ENCODE measurements at places on chromosomes 3 and 15. TPM values are rescaled to one million over a fixed set of nuclear protein-coding genes. Genes with fewer than 3 reads are reported as not detected.

NTRK3 gene
- total RNA-seq = 0.13 TPM

USP4 gene
- total RNA-seq = 100 TPM

RAB6B gene
- total RNA-seq = 0.17 TPM

DNA sequence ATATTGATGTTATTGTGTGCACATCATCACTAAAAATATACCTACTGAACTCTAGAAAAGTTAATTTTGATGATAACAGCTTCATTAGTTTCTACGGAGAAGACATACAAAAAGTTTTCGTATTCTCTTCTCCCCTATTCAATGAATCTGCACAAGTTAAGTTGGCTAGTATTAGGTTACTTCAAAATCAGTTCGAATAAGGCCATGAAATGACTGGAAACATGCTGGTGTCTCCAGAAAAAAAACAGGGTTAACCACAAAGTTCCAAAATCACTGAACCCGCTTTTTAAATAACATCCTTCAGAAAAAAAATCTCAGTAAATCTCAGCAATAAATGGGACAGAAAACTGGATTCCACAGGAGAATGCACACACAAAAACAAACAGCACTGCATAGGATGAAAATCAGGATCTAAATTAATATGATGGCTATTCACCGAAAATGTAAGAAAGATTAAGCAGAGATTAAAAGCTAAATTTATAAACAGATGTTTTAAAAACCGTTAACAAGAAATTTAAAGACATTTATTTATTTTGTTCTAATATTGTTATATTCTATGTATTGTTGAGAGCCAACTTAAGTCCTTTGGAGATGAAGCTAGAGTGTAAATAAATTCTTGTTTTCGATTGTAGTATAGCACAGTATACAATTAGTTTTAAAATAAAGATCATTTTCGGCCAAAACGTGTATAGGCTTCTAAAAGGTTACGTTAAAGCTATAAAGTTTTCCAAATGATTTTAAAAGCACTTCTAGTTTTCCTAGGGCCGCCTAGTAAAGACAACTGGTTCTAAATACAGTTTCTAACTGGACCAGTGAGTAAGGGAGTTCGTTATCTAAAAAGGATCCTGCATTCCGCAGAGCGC lies 1.0 kb downstream of the IGSF11 start:
- no peaks in the 10 kb centered on the region for H3K36me3 ChIP-seq
- H3K4me3 ChIP-seq = no peak overlapping the region
- H3K27me3 ChIP-seq = peaks cover 5% of the 10 kb centered on the region
- H3K27ac ChIP-seq = no peak overlapping the region
- DNase-seq = no peak
- no peaks in the 10 kb centered on the region for H3K4me1 ChIP-seq

- peak; percentile 15 for DNase-seq
- H3K27me3 ChIP-seq = peaks cover 6% of the 10 kb centered on the region
- H3K27ac ChIP-seq = no peak within 1 kb of the TSS
- peaks cover 8% of the 10 kb centered on the region for H3K4me1 ChIP-seq
- H3K4me3 ChIP-seq = peak within 1 kb of the TSS; percentile 22
Measured at GRCh38 chr3:72887705-72888545, at the start of gene GXYLT2. TSS of gene GXYLT2 (plus strand) at chr3:72888046. CDS start at chr3:72888234, 188 bp downstream.

GRCh38 chr3:77500721-77501120 lies 460.8 kb downstream of the ROBO2 start:
- no peak for DNase-seq
- H3K27ac ChIP-seq = no peak overlapping the region
- no peaks in the 10 kb centered on the region for H3K36me3 ChIP-seq

- no peak for DNase-seq
- no peak overlapping the region for H3K27ac ChIP-seq
- H3K27me3 ChIP-seq = no peaks in the 10 kb centered on the region
- H3K36me3 ChIP-seq = no peaks in the 10 kb centered on the region
- peak overlapping the region; percentile 67 for H3K4me3 ChIP-seq
Measured at GRCh38 chr15:50183112-50183794, 1.3 kb downstream of the SLC27A2 start.

DNA sequence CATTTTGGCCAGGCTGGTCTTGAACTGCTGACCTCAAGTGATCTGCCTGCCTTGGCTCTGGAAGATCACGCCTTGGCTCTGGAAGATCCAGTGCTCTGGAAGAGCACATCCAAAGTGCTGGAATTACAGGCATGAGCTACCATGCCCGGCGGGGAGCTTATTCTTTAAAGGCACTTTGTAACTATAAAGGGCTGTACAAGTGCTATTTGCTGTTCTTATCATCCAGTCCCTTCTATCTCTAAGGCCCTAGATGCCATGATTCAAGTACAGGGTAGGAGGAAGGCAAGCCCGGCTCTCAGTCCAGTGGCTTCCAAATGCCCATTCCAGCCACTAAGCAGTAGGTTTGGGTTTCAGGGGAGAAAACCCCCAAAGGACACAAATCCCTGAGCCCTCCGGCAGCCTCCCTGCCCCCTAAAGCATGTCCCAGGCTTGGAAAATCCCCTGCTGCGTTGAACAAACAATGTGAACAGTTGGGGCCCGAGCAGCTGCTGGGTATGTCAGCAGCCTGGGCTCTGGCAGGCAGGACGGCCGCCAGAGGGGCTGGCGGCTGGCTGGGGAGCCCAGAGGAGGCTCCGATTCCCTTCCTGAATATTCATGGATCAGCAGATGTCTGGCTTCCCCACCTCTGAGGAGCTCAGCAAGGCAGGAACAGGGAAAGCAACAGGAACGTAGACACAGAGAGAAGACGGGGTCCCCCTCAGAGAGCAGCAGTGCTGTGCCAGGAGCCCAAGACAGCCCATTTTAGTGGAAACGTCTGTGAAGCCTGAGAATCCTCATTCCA lies 7.7 kb downstream of the IGDCC4 start:
- no peaks in the 10 kb centered on the region for H3K36me3 ChIP-seq
- no peaks in the 10 kb centered on the region for H3K27me3 ChIP-seq
- H3K4me1 ChIP-seq = no peaks in the 10 kb centered on the region
- H3K4me3 ChIP-seq = no peak overlapping the region
- no peak overlapping the region for H3K27ac ChIP-seq

DNA sequence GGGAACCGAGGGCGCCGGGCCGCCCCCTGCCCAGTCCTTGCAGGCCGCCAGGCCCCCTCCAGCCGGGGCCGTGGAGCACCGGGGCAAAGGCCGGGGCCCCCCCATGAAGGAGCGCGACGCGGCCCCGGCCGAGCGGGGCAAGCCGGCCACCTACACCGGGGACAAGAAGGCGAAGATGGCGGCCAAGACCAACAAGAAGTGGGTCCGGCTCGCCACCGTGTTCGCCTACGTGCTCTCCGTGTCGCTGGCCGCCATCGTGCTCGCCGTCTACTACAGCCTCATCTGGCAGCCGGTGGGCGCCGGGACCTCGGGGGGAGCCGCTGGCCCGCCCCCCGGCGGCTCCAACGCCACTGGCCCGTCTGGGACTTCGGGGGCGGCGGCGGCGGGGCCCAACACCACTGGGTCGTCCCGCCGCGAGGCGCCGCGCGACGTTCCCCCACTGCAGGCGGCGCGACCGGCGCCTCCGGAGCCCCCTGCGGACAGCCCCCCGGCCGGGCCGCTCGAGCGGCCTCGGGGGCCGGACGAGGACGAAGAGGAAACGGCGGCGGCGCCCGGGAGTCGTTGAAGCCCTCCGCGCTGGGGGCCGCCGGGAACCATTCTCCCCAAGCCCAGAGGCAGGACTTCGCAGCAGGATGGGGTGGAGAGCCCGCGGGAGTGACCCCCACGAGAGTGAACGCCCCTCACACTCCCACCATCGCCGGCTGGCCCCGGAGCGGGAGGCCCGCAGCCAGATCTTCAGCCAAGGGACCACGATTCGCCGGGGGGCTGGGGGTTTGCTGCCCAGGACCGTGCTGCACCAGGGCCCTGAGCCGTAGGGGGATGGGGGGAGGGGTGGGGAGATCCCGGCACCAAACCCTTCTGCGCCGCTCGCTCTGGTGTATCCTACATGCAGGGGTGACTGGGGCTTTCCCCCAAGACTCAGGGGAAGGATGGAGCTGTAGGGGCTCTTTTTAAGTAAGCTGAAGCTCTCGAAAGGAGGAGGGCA lies 753 bp downstream of the INAFM2 start:
- H3K27ac ChIP-seq = no peak overlapping the region
- no peaks in the 10 kb centered on the region for H3K27me3 ChIP-seq
- no peaks in the 10 kb centered on the region for H3K36me3 ChIP-seq

DNA sequence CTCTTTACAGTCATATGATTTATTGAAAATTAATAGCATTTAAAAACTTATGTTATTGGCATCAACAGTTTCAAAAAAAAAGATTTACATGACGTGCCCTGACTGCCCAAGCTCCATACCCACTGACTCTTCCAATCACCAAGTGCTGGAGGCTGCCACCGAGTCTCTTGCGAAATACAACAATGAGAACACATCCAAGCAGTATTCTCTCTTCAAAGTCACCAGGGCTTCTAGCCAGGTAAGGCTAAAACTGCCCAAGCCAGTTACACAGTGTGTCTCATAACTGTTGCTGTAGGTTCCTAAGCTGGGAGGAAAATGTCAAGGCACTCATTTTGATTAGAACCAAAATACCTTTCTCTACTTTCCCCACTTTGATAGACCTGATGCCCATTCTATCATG lies 4.5 kb downstream of the FETUB start:
- no peaks in the 10 kb centered on the region for H3K4me1 ChIP-seq
- no peak for DNase-seq
- no peak overlapping the region for H3K27ac ChIP-seq

DNA sequence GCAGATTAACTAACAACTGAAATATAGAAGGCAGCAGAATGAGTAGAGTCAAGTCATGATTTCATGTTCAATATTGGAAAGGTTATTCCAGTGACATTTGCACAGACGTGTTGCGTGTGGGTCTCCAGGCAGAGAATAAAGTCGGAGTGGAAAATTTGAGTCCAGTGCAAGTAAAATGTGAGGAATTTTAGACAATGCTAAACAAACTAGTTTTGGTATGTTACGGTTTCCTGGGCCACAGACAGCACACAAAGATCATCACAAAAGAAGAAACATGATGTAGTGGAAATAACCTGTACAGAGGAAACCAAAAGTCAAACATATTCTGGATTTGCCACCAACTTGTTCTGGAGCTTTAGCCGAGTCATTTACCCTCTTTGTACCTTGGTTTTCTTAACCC lies 367 bp downstream of the OR4F6 start:
- no peak overlapping the region for H3K4me3 ChIP-seq
- DNase-seq = no peak
- H3K27ac ChIP-seq = no peak overlapping the region
- no peaks in the 10 kb centered on the region for H3K36me3 ChIP-seq

DNA sequence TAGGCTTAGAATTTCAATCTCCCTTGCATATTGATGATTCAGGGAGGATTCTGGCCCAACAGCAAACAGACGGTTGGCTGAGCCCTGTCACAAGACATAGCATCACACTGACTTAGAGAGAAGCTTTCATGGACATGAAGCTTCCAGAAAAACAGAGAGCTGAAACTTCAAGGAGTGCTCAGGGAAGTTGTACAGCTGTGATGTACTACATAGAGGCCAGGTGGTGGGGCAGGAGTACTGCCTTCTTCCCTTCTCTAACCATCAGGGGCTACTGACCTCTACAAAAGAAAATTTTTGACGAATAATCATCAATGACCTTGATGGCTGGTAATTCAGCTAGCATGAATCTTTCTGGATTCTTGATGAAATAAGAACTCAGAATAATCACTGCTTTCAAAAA lies 378.5 kb downstream of the ERC2 start:
- H3K27ac ChIP-seq = no peak overlapping the region
- H3K27me3 ChIP-seq = no peaks in the 10 kb centered on the region
- H3K4me1 ChIP-seq = no peaks in the 10 kb centered on the region
- DNase-seq = no peak

DNA sequence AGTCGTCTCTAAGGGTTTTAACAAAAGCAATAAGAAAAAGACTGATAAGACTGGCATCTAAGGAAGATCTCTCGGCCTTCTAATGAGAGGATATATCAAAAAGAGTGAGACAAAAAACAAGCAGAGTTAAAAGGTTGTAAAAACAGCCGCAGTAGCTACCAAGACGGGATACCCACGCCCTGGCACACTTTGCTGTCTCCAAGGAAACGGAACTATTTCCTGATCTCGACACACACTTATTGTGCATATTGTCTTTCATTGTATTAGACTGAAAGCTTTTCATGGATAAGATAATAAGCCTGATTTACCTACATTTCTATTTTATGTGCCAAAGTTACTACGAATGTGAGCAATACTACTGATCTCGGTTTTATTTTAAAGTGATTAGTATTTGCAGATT lies 161.5 kb upstream of the MCTP2 start:
- DNase-seq = no peak
- no peak overlapping the region for H3K4me3 ChIP-seq
- no peaks in the 10 kb centered on the region for H3K4me1 ChIP-seq

GRCh38 chr15:95577927-95578326 lies 752.6 kb upstream of the NR2F2 start:
- H3K27me3 ChIP-seq = no peaks in the 10 kb centered on the region
- no peak overlapping the region for H3K27ac ChIP-seq
- H3K4me3 ChIP-seq = no peak overlapping the region
- no peaks in the 10 kb centered on the region for H3K36me3 ChIP-seq
- DNase-seq = no peak

DNA sequence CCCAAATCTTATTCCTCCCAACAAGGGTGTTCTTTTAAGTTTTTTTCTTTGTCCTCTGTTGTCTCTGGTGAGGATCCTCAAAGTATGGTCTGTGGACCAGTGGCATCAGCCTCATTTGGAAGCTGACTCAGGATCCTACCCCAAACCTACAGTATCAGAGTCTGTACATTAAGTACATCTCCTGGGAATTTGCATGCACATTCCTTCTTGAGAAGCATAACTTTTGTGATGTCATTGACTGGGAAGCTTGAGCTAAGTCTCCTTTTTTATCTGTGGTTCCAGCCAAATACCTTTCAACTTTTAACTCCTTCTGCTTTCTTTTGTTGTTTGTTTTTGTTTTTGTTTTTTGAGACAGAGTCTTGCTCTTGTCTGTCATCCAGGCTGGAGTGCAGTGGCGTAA lies 40.5 kb downstream of the ARMC8 start:
- no peak overlapping the region for H3K27ac ChIP-seq
- H3K27me3 ChIP-seq = no peaks in the 10 kb centered on the region
- DNase-seq = no peak
- peaks cover 80% of the 10 kb centered on the region for H3K36me3 ChIP-seq
- no peaks in the 10 kb centered on the region for H3K4me1 ChIP-seq

DNA sequence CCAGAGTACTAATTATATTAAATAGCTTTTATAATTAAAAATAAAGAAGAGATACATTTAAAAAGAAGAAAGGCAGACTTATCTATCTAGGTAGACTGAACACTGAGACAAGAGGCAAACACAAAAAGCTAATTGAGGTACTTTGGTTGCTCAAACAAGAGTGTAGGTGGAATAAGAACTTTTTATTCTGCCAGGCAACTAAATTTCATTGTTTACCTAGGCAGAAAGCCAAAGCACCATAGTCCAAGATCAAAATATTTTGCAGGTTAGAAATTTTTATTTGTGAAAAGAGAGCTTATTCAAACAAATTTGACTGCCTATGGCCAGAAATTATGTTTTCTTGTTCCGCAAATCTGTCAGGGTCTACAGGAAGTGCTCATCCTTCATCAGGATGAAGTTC lies 499.6 kb upstream of the GBE1 start:
- no peaks in the 10 kb centered on the region for H3K36me3 ChIP-seq
- H3K27me3 ChIP-seq = no peaks in the 10 kb centered on the region
- H3K27ac ChIP-seq = no peak overlapping the region
- no peak for DNase-seq

All from naive thymus-derived CD4-positive, alpha-beta T cell (primary cell).